ENCODE measurements at places on chromosomes 3 and 15.
A peak's percentile ranks its signal among the peaks of the same experiment; 100 is the strongest.

DNA sequence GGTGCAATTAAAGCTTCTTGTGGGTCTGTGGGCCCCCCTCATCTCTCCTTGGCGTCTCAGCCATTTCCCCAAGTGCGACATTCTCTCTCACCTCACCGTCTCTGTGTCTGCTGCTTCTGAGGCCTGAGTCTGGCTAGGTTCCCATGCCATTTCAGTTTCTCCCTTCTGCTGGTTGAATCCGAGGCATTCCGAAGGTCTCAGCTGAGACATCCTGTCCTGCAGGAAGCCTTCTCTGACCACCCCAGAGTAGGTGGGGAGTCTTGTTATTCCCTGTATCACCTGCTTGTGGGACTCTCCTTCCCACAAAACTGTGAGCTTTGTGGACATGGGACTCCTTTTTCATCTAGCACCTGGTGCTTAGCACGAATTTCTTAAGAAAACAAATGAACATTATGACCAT, 78.3 kb downstream of the ASB7 start:
- DNase-seq, result no peak

GRCh38 chr3:41523897-41524296, 324.6 kb downstream of the CTNNB1 start:
- no peak for DNase-seq

DNA sequence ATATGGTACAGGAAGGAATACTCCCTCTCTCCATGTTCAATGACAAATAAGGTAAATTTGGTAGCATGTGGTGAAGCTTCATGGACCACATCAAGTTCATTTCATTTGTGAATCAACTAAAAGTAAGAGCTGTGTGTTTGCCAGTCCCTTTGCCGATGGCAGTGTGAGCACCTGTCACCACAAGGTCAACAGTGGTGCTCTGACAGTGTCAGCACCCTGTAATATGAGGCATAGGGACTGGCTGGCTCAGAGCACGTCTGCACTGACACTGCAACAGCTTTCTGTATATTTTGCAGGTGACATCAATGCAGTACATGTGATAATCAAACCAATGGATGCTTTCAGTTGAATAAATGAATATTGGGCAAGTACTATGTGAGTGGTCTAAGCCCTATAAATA, 852.4 kb downstream of the TUSC7 start:
- no peak for DNase-seq

DNA sequence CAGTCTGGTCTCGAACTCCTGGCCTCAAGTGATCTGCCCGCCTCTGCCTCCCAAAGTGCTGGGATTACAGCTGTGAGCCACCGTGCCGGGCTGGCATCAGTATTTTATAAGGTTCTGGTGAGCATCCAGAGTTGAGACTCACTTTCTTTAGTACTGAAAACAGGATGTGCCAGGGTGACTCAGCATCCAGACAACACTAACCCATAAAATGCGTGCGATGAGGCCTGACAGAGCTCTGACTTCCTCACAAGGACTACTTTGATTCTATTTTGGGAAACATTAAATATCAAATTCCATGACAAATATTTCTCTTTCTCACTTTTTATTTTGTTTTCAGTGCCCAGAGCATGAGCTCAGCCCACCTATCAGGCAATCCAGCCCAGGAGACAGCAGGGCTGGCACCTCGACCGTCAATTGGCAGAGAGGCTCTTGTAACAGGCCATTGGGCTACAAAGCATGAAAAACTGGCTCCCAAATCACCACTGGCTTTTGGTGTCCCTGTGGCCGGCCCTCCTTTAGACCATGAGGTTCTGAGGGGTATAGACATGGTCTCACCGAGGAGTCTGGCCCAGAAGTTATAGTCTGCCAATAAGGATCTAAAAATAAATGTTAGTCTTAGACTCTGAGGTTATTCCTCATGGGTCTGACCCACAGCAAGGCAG, 75.0 kb downstream of the FEM1B start:
- DNase-seq, result no peak

DNA sequence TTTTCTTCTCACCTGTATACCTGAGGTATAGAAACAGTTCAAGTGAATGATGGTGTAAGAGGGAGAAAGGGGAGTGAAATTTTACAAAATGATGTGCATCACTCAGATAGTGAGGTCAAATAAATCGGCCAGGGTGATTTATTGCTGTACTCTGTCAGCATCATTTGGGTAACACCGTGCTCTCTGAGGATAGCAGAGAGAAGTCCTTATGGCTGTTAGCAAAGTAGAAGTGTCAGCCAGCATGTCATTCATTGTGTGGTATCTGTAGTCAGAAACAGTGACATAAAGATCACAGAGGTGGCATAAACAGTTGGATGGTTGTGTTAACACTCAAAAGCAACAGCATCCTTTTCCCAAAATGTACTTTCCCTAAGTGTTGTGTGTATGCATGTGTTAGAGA, 53.4 kb downstream of the PSMD6 start:
- DNase-seq, result no peak

DNA sequence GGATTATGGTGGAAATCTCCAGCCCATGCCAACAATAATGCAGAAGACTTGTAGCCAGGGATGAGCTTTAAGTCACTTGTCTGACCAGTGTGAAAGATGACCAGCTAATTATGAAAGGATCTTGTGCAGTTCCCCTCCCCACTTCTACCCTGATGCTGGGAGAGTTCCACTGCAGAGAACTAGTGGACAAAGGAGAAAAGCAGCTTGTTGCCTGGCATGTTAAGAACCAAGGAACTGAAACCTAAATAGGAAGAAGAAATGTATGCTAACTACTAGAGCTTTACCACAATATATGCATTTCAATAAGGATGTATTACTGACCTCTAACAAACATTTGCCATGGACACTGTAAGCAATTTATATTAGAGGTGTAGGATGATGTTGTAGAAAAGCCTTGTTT, 52.2 kb upstream of the CSTA start:
- DNase-seq, result no peak

DNA sequence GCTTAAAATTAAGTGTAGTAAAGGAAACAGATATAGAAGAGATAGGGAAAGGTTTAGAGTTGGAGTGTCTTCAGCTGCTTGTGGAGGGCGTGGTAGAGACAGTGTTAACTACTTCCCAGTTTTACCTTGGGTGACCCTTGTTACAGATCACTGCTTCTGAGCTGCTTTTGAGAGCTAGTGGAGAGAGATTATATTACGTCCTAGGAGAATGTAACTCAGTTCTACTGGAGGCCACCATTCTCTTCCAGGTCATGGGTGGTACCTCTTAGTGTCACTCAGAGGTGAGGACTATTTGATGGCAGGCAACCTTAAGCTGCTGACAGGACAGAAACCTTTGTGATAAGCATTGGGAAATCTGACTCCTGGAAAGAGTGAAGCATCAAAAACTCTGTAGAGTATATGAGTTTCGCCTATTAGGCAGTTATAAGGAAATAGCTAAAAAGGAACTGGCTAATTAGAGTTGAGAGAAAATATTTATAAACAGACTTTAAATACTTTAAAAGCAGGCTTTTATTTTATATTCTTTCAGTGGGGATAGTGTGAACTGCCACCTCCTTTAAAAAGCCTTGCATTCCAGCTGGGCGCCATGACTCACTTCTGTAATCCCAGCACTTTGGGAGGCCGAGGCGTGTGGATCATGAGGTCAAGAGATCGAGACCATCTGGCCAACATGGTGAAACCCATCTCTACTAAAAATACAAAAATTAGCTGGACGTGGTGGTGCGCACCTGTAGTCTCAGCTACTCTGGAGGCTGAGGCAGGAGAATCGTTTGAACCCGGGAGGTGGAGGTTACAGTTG, 106.5 kb downstream of the ZNF609 start:
- no peak for DNase-seq

DNA sequence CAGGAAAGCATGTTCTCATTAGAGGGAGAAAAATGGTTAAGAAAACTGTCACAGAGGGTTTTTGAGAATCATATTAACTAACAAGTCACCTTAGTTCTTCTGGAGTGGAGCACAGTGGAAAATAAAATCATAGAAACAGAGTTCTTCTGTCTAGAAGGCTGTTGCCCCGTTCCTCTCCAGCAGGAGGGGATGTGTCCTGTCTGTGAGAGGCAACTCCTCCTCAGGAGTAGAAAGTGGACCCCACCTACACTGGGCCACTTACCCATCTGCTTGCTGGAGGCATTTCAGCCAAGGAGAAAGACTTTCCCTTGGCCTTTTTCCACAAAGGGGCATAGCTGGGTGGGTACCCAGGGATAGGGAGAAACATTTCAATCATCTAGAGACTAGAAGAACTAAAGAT, 106.6 kb downstream of the SSR3 start:
- DNase-seq, result no peak

DNA sequence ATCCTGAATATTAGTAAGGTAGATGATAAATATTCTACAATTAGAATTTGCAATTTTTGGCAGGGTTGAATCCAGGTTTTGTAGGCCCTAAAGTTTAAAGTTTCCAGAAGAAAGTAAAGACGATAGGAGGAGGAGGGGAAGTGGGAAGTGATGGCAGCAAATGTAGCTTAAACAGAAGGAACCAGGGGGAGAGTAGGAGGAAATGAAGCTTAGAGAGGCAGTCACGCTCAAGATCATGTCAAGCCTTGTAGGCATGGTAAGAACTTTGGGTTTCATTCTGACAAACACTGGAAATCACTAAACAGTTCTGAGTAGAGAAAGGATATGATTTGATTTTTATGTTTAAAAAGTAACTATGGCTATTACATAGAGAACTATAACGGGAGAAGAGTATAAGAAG, 63.9 kb downstream of the NR2E3 start:
- no peak for DNase-seq

DNA sequence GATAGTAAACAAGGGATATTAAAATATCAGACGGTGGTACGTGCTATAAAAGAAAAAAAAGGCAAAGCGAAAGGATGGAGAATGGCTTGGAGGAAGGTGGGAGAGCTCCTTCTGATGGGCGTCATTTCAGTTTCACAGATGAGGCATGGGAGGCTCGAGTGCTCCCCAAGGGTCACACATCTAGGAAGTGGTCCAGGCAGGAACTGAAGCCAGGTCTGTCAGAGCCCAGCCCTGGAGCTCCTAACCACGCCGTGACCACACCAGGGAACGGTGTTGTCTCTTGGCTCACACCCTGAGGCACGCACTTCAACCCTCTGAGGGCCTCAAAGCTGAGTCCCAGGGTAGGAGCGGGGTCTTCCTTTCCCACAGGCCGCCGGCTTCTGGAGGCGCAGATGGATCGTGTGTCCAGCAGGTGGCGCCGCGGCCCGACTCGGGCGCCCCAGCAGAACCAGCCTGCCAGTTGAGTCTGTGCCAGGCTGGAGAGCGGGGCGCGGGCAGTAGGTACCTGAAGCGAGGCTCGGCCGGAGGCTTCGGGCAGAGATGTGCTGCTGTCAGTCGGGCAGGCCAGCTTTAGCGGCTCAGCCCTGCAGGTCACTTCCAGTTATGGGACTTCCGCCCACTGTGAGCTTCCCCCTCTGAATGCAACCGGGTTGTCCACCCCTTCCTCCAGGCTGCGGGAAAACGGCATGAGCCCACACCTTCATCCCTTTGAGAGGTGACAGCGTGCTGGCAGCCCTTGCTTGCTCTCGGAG, 68.1 kb downstream of the SLC6A1 start:
- DNase-seq, result peak; percentile 14

- DNase-seq, result no peak
Observed at GRCh38 chr3:140363801-140364200, 314.1 kb upstream of the TRIM42 start.

GRCh38 chr3:107850681-107851080, 240.2 kb downstream of the CD47 start:
- no peak for DNase-seq

GRCh38 chr3:141228395-141228794, 3.2 kb upstream of the PXYLP1 start:
- DNase-seq, result peak; percentile 16

GRCh38 chr15:81001152-81002008, 657 bp downstream of the TLNRD1 start:
- DNase-seq, result no peak

- DNase-seq, result no peak
Observed at GRCh38 chr15:65101411-65101890, 13.5 kb downstream of the UBAP1L start.

GRCh38 chr3:41740374-41740886, 221.5 kb downstream of the ULK4 start:
- DNase-seq, result no peak

DNA sequence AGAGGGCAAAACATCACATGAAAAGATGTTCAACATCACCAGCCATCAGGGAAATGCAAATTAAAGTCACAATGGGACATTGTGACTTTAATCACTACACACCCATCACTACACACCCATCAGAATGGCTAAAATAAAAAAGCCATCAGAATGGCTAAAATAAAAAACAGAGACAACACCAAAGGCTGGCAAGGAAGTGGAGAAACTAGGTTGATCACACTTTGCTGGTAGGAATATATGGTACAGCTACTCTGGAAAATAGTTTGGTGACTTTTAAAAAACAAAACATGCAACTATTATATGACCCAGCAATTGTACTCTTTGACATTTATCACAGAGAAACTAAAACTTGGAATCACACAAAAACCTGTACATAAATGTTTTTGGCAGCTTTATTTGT, 15.1 kb upstream of the ABHD5 start:
- DNase-seq, result no peak

DNA sequence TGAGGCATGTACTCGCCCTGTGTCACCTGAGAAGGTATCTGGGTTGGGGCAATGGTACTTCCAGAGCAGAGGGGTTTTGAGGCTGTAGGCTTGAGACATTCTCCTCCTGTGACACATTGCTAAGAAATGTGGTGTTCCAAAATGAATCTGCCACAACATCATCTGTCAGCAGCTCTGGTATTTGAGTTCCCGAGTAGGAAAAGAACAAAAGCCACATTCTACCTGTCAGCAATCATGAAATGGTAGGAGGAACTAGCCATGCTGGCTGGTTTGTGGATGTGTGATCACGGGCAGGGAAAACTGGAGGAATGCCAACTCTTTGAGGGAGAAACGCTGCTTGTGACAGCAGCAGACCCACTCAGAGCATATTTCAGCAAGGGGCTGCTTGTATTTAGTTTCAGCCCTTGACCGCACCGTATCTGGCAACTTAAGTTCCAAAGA, 579.4 kb upstream of the TBL1XR1 start:
- no peak for DNase-seq

DNA sequence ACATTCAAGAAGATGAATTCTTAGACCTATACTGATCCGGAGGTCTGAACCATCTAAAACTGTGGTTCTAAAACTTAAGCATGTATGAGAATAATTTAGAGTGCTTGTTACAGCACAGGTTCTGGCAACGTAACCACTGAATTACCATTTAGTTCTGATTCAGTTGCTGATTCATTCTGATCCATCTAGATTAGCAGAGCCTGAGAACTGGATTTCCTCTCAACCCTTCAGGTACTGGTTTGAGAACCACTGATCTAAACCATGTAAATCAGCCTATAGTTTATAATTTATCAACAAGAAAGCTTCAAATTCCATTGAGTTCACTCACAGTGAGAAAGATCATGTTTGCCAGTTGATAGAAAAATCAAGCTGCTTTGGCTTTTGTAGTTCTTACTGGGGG, 1001.1 kb upstream of the EPHA6 start:
- DNase-seq, result no peak

DNA sequence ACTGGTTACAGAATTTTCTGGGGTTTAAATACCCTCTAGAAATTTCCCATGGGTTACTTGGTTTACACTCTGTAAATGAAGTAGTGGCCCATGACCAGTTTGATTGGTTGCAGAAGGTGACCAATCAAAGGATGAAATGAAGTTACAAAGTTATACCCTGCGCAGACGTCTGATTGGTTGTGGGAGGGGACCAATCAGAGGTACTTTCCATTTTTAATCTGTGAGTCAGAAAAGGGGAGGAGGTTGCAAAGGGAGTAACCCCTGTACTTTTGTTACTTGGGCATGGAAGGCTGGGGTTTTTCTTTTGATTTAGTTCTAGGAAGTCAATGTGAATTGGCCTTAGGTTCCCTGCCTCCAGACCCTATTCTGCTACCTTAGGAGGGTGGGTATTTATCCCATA, 18.7 kb upstream of the APH1B start:
- DNase-seq, result no peak

Data from NCI-H748 treated with DMSO at 0.1 percent for 48 hours (cell line).